Aortic smooth muscle cell (primary cell): ENCODE measurements at places on chromosomes 4 and X. TPM values are rescaled to one million over a fixed set of nuclear protein-coding genes. Genes with fewer than 3 reads are reported as not detected.

The BRS3 gene
- not detected in 2 replicates for total RNA-seq

The GLRA3 gene
- under 0.01 and 0.13 TPM in 2 replicates for total RNA-seq

The SH2D1A gene
- total RNA-seq = not detected in 2 replicates

The GK2 gene
- total RNA-seq = not detected in 2 replicates

The STX18 gene
- 25.4 and 29.2 TPM in 2 replicates for total RNA-seq

The IL13RA2 gene
- 171 and 451 TPM in 2 replicates for total RNA-seq

The TBC1D1 gene
- total RNA-seq = 124 and 126 TPM in 2 replicates

The SATL1 gene
- total RNA-seq = not detected in 2 replicates

The FREM3 gene
- total RNA-seq = 0.40 and 0.44 TPM in 2 replicates

The MAGEA12 gene
- not detected in 2 replicates for total RNA-seq

The EXOC1L gene
- total RNA-seq = not detected in 2 replicates

The RBM47 gene
- total RNA-seq = 0.25 and 0.40 TPM in 2 replicates

The ASB12 gene
- total RNA-seq = 0.06 and 0.13 TPM in 2 replicates

The CT45A9 gene
- total RNA-seq = not detected in 2 replicates

The SH3D19 gene
- 26.0 and 47.7 TPM in 2 replicates for total RNA-seq
